CD8-positive, alpha-beta memory T cell (primary cell): ENCODE measurements at places on chromosomes 7 and 10.

DNA sequence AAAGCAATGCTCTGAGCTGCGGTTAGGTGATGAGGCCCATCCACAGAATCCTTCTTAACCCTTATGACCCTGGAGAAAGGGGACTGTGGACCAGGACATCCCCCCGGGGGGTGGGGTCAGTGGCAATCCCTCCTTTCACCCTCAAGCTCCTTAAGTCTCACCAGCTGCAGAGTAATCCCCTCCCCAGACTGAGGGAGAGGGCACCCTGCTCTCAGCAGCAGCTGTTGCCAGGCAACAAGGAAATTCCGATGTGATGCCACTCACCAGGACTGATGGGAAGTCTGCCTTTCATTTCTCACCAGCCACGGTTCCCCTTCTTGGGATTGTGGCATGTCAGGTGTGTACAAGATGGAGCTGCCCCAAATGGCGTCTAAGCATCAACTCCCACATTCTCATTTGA lies 129.6 kb downstream of the DOCK1 start:
- no peak for DNase-seq

DNA sequence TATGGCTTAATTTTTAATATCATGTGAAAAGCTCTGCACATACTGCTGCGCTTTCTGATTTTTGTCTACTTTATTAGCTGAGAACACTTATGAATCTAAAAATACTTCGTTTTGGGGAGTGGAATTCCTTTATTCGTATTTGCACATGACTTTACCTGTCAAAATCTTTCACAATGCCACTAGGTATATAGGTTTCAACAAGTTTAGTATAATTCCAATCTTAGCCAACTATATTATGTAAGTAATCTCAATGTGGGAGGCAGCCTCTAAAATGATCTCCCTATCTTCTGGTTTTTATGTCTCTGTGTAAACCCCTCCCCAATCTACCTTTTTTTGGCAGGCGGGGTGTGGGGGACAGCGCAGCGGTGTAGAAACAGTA lies 55.3 kb downstream of the PARD3 start:
- DNase-seq = no peak

- no peak for DNase-seq
Measured at GRCh38 chr10:68082872-68083271, 7.8 kb upstream of the HERC4 start.

DNA sequence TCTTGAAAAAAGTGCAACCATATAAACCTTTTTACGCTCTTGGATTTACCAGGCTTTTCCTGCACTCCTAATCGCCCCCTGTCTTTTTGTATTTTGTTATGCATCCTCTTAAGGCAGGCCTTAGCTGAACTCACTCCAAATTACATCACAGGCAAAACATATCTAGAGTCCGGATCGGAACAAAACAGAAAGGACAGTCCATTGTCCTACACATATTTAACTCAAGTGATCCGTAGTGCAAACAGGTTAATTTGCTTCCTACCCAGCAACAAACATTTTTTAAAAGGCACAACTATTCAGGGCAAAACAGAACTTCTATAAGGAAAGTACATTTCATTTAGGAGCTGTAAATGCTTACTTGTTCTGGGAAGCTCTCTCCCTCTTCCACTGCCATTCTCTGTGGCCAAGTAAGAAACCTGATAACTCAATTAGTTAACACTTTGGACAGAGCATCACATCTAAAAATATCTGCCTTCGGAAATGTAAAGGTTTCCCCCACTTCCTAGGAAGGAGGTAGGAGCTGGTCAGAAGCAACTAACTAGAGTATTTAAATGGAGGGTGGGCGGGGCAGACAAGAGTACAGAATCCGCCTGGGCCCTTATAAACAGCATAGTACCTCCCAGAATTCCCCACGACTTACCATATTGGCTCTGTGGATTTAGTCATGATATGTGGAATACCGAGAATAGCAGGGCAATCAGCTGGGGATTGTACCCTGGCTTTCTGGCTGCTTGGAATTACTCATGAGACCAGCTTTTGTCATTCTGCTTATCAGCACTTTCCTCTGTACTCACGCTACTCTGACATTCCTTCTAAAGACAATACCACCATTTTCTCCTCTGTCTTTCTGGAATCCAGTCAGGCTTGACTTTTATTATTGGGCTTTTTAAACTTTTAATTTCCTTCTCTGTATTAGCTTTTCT lies 89.5 kb downstream of the ANK3 start:
- no peak for DNase-seq

- no peak for DNase-seq
Measured at GRCh38 chr10:52232561-52233350, 81.3 kb upstream of the DKK1 start.

DNA sequence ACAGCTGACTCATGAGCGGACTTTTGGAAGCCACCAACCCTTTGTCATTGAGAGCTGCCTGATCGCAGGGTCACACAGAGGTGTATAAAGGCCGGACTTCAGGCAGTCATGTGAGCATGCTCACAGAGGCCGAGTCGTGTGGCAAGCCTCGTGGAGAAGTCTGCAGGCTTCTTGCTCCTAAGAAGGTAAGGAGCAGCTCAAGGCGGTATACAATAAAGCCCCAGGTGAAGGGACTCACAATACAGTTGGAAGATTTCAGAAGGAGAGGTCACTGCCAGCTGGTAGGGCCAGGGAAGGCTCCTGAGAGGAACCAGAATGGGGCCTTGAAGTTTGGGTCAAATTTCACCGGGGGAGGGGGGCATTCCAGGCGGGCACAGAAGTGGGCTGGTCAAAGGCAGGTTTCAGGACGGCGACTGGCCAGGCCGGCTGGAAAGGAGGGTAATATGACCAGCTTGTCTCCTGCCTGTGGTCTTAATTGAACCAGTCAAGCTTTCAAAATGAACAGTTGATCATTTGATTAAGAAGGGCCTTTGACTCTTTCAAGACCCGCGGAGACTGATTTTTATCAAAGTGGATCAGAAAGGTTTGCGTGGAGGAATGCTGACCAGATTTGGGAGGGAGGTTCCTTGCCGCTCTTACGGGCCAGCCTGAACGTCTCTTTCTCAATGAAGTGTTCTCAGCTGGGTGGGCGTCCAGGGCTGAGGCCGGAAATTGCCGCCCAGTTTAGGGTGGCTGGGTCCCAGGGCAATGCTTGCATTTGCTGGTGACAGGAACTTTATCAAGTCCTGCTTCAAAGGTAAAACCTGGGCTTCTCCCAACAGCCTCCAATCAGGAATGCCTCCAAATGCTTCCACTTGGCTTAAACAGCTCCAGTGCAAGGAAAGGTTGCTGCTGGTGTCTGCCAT lies 178.6 kb downstream of the EMX2 start:
- DNase-seq = no peak

GRCh38 chr7:41047789-41048191 lies 655.1 kb downstream of the INHBA start:
- DNase-seq = no peak

- no peak for DNase-seq
Measured at GRCh38 chr7:100215895-100216294, 3.9 kb upstream of the PVRIG start.

GRCh38 chr7:73342645-73343044 lies 14.7 kb downstream of the FKBP6 start:
- no peak for DNase-seq
